ENCODE measurements at places on chromosomes 6 and 20.

DNA sequence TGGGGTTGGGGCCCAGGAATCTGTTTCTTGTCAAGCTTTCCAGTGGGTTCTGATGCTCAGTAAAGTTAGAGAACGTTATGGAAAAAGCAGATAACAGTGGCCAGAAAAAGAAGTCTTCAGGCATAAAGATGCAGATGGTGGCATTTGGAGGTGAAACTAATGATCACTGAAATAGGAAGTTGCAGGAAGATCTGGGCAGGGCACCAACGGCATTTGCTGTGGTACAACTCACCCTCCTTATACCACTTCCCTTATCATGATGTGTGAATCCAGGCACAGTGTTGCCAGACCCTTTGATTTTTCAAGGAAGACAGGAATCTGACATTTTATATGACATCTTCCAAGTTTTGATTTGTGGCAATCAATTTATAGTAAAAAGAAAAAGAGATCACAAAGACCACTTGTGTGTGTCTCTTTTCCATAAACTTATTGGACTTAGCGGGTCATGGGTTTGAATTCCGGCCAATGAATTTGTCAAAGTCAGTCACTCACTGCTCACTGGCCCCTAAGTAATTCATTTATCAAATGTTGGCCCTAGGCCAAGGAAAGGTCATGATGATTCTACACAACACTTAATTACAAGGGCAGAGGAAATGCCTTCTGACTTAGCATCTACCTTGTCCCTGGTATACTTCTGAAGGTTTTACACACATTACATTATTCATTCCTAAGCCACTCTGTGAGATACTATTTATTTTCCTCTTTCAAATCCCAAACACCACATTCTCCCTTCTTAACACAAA, 37.6 kb downstream of the LAMP5 start:
- DNase-seq, result no peak

GRCh38 chr6:92820601-92821000, 598.8 kb downstream of the EPHA7 start:
- no peak for DNase-seq

DNA sequence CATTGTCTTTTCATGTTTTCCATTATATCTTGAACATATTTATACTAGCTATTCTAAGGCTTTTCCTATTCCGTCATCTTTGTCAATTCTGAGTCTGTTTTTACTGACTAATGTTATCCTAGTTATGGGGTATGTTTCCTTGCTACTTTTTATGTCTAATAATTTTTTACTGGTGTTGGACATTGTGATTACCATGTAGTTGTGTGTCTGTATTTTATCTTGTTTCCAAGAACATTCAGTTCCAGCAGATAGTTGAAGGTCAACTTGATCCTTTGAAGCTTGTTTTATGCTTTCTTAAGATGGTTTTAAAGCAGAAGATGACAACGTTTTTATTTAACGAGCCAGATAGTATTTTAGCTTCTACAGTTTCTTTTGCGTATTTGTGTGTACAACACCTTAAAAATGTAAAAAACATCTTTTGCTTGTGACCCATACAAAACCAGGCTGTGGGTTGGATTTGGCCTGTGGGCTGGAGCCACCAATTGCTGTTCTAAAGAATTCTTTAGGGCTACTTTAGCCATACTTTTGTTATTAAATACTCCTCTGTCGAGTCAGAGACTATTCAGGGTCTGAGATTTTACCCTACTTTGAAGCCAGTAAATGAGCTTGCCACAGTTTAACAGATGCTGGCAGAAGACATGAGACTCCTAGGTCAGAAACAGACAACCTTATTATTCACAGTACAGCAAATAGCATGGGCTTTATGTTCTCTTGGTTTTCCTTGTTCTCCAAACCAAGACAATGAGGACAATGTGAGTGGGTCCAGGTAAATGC, 38.7 kb upstream of the REV3L start:
- DNase-seq, result no peak

DNA sequence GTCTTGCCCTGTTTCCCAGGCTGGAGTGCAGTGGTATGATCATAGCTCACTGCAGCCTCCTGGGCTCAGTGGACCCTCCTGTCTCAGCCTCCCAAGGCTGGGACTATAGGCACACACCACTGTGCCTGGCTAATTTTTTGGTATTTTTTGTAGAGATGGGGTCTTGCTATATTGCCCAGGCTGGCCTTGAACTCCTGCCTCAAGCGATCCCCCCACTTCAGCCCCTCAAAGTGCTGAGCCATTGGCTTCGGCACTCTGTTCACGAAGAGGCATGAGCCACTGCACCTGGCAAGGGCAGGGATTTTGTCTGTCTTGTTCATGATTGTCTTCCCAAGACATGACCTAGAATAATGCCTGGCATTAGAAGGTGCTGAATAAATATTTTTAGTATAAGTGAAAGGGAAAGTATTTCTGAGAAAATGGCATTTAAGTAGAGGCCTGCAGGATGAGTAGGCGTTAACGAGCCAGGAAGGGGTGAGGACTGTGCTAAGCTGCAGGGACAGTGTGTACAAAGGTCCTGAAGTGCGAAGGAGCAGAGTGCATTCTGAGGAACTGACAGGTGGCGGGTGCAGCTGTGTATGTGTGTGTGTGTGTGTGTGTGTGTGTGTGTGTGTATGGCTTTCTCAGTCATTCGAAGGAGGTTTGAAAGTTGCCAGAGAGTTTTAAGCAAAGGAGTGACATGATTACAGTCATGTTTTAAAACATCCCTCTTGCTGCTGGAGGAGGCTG, 43.0 kb downstream of the VEGFA start:
- no peak for DNase-seq

- DNase-seq, result no peak
Measured at GRCh38 chr20:59398537-59399205, 98.3 kb downstream of the EDN3 start.

DNA sequence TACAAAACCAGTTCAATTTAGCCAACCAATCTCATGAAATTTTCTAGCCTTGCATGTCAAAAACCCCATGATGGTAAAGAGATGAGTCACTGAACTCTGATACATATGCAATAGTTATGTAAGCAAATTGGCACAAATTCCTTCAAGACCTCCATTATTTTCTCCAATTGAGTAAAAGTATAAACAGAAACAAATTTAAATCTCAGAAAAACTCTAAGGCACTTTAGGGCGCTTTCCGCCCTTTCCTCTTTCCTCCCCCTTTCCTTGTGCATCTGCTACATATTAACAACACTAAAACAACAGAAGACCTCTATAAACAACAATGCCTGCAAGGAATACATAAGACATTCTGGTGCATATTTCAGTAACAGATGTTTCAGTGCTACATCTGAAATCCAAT, 48.5 kb downstream of the KIF13A start:
- DNase-seq, result no peak

GRCh38 chr6:163958646-163959045, 544.1 kb downstream of the QKI start:
- no peak for DNase-seq

DNA sequence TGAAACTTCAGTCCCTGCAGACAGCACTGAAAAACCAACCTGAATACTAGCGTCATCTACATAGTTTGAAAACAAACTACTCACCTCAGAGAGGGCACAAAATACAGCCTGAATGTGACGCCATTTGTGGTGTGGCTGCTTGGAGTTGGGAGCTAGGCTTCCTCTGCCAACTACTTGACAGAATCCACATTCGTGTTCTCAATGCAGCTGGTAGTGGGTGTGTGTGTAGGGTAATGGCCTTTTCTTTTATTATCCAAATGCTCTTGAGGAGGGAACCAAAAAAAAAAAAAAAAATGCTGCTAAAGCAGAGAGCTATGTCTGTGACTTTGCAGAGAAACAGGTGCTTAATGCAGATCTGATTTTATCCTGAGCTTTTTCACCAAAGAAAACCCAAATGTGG, 207.8 kb downstream of the OTOR start:
- no peak for DNase-seq

DNA sequence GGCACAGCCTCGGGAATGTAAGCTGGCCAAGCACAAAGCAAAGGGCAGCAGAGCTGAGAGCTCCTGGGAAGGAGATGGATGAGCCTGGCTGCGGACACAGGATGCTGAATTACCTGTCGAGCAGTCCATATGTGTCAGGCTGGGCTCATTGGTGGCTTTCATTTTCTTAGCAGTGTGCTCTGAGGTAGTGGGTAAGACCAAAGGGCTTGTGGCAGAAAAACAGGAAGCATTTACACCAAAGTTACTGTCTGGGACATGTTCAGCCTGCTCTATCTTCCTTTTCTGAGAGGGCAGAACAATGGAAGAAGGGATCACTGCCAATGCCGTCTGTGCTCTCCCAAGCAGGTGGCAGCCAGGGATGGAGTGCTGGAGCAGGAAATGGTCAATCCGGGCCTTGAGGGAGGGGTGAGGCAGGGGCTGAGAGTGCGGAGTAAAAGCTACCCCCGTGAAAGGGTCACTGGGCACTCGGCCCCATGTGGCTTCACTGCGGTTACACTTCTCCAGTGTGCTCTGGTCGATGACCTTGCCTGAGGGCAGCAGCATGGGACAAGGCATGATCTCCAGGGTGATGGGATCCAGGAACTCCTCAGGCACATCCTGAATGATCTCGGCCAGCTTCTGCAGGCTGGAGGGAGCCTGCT, 36.9 kb upstream of the AVP start:
- no peak for DNase-seq

GRCh38 chr6:133966654-133967329, 13.8 kb downstream of the TBPL1 start:
- no peak for DNase-seq

DNA sequence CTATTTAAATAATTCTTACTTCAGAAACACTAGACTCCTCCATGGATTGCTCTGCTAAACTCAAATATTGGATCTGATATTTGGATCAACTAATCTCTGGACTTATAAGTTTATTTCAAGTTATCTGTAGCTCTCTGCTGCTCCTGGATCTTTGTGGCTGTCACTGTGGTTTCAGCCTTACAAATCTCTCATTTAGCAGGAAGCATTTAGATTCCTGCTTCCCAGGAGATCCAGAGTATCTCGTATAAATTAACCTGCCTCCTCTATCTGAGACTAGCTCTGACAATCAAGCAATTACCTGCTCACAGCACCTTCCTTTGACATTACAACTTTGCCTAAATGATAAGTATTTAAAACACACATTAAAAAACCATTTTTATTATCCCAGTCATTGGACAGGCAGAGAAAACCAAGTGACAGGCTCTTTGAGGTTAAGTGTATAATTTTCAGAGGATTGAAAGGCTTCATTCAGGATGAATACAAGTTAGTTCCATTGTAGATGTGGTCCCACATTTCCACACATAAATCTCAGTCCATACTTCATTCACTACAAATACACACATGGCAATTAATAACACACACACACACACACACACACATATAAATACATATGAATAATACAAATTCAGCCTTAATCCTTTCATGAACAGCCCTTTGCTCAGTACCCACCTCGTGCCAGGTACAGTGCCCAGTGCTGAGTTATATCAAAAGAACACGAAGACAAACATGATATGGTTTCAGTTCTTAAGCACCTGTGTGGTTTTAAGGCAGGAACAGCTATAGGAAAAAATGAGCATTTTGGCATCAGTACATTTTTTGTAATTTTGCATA, 55.5 kb upstream of the PLCB1 start:
- no peak for DNase-seq

DNA sequence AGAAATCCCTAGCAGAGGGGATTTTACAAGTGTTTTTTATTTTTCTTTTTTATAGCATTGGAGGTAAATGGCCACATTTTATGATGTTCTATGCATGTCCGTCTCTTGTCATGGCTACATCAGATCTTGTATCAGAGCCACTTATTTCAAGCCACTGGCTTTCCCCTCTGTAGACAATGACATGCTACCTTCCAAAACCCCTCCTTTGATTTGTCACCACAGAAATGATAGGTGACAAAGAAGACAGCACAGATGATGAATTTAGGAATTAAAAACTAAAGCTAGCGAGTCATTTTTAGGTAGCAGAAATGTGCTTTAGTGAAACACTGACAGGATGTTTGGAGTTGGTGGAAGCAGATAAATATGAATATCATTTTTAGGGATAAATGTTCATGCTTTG, 20.8 kb downstream of the PLCB1 start:
- no peak for DNase-seq

Measured in activated CD8-positive, alpha-beta memory T cell treated with anti-CD3 and anti-CD28 coated beads for 4 hours (primary cell).